GM20000 (cell line): ENCODE measurements at places on chromosomes 2 and 18.

DNA sequence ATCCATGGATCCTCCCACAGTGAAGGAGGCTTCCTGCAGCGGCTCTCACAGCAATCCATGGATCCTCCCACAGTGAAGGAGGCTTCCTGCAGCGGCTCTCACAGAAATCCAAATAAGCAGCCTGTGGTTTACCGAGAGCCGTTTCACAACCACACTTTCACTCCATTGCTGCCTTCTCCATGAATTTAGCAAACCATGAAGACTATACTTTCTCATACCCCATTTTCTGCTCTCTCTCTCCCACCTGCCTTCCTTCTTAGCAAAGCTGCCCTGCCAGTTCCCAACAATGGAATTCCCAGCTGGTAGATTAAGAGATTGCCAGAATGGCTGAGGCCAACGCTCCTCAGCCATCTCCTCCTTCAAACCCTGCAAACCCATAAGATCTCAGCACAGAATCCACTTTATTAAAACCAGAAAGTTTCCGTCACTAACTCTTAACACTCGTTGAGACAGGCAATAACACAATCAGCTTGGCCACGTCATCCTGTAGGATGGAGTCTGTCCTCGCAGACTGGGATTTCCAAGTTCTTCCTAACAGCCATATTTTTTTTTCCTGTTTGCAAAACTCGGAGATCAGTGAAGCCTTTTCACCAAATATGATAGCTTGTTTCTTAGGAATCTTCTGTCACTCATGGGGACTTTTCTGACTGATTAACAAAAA is 162.2 kb downstream of the PXDN start:
- no peak for DNase-seq

- no peak for DNase-seq
Measured at GRCh38 chr2:67534745-67535144, 137.6 kb downstream of the ETAA1 start.

- DNase-seq = no peak
Measured at GRCh38 chr18:61714421-61714820, 178.4 kb downstream of the RNF152 start.

- DNase-seq = no peak
Measured at GRCh38 chr2:23452372-23452771, 67.4 kb downstream of the KLHL29 start.
